ENCODE measurements at places on chromosomes 4 and X. TPM values are rescaled to one million over a fixed set of nuclear protein-coding genes. Genes with fewer than 3 reads are reported as not detected.

Gene FAM193A
- 7.2 TPM for total RNA-seq

Gene TGIF2LX
- total RNA-seq: not detected

Gene NPY1R
- total RNA-seq: not detected

Gene BEX5
- total RNA-seq: not detected

Gene PNMA6F
- not detected for total RNA-seq

Gene ERVMER34-1
- total RNA-seq: 0.24 TPM

Gene LRP2BP
- 0.17 TPM for total RNA-seq

Gene CTAG1B
- not detected for total RNA-seq

Gene CXCL8
- 7.8 TPM for total RNA-seq

DNA sequence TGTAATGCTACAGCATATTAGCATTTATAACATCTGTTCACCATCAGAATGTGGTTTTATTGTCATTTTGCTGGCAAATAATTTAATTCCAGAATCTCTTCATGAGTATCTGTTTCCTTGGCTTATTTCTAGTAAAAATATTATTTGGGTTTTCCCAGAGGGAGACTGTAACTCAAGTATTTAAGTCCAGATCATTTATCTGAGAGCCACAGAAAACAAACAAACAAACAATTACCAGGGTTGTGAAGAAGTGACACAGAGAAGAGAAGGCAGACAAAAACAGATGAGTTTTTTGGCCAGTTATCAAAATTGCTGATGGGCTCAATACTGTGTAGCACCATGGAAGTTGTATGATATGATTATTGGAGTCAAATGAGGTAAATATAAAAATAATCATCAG is 515.1 kb downstream of the TECRL start:
- no peaks in the 10 kb centered on the region for H3K4me1 ChIP-seq
- H3K36me3 ChIP-seq: no peaks in the 10 kb centered on the region
- no peaks in the 10 kb centered on the region for H3K27me3 ChIP-seq
- no peak overlapping the region for H3K4me3 ChIP-seq
- DNase-seq: no peak

DNA sequence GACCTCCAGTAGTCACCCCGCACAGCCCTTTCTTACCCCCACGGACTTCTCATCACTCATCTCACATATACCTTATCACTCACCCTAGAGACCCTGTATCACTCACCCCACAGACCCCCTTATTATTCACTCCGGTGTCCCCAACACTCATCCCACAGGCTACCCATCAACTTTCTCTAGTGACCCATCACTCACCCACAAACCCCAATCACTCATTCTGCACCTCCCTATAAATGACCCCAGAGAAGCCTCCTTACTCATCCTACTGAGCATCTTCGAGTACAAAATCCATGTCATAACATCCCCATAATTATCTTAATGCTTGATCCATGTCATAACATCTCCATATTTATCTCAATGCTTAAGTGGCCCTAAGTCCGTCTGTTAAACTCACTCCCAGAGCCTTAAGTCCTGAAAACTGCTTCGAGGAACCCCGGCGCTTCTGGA is 934 bp downstream of the ZNF41 start:
- no peak for DNase-seq
- peak overlapping the region; percentile 89 for H3K27ac ChIP-seq
- no peaks in the 10 kb centered on the region for H3K27me3 ChIP-seq
- no peaks in the 10 kb centered on the region for H3K36me3 ChIP-seq
- H3K4me3 ChIP-seq: peak overlapping the region; percentile 68

GRCh38 chrX:97294041-97294440 is 410.3 kb downstream of the RPA4 start:
- 0 out of 2 replicates have a peak, but pooled peaks cover 5% of the 10 kb centered on the region for H3K4me1 ChIP-seq
- H3K27ac ChIP-seq: no peak overlapping the region
- no peak for DNase-seq
- H3K27me3 ChIP-seq: no peaks in the 10 kb centered on the region
- no peaks in the 10 kb centered on the region for H3K36me3 ChIP-seq

DNA sequence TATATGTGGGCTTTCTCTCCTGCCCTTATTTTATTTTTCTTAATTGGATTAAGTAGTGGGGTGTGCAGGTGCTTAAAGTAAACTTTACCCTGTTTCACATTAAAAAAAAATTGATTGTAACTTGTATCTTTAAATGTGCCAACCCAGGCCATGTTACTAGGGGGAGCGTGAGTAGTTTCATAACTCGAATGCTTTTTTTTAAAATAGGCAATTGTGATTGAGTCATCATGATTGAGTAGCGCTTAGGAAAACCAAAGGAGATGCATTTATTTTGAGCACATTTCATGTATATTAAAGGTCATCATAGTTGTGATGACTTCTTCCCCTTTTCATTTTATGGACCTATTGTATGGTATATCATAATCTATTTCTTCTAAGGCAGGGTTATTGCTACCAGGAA is 32.2 kb downstream of the GPAT3 start:
- no peak overlapping the region for H3K4me3 ChIP-seq
- no peak overlapping the region for H3K27ac ChIP-seq
- H3K36me3 ChIP-seq: no peaks in the 10 kb centered on the region
- H3K27me3 ChIP-seq: no peaks in the 10 kb centered on the region
- H3K4me1 ChIP-seq: no peaks in the 10 kb centered on the region

- DNase-seq: no peak
- no peak overlapping the region for H3K4me3 ChIP-seq
- H3K27me3 ChIP-seq: no peaks in the 10 kb centered on the region
- H3K36me3 ChIP-seq: no peaks in the 10 kb centered on the region
- no peak overlapping the region for H3K27ac ChIP-seq
Observed at GRCh38 chr4:64157397-64157796, 251.9 kb downstream of the TECRL start.

GRCh38 chrX:2610246-2611170 is 80.6 kb upstream of the CD99 start:
- peak overlapping the region; percentile 99 for H3K4me3 ChIP-seq
- no peak overlapping the region for H3K27ac ChIP-seq
- DNase-seq: no peak
- H3K36me3 ChIP-seq: peaks cover 10% of the 10 kb centered on the region

GRCh38 chr4:75494563-75494962 is 19.6 kb downstream of the RCHY1 start:
- DNase-seq: no peak
- peaks cover 5% of the 10 kb centered on the region for H3K4me1 ChIP-seq
- no peak overlapping the region for H3K27ac ChIP-seq
- H3K36me3 ChIP-seq: peaks cover 7% of the 10 kb centered on the region

GRCh38 chr4:118997601-118998000 is 108.9 kb downstream of the SYNPO2 start:
- H3K4me1 ChIP-seq: no peaks in the 10 kb centered on the region
- no peak for DNase-seq
- no peak overlapping the region for H3K27ac ChIP-seq
- no peaks in the 10 kb centered on the region for H3K27me3 ChIP-seq

DNA sequence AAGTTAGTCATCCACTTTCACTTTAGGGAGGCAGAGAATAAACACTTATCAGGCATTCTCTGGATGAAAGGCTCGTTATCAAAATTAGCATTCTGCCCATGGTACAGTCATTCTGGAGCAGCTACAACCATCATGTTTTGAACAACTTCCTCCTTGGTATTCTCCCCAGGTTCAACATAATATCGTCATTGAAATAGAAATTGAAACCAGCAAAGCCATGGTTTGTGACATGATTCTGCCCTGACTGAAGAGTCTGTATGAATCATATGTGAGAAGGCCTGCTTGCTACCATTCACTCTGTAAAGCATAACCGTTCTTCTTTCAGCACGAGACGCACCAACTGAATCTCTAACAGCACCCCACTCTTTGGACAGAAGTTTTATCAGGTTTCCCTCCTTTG is 127.5 kb upstream of the RADX start:
- H3K27me3 ChIP-seq: no peaks in the 10 kb centered on the region
- H3K36me3 ChIP-seq: no peaks in the 10 kb centered on the region
- H3K4me3 ChIP-seq: no peak overlapping the region
- no peaks in the 10 kb centered on the region for H3K4me1 ChIP-seq
- H3K27ac ChIP-seq: no peak overlapping the region
- DNase-seq: no peak

- H3K27ac ChIP-seq: no peak overlapping the region
- H3K4me1 ChIP-seq: no peaks in the 10 kb centered on the region
- H3K4me3 ChIP-seq: no peak overlapping the region
- DNase-seq: no peak
- H3K27me3 ChIP-seq: no peaks in the 10 kb centered on the region
Observed at GRCh38 chr4:53618321-53618720, 27.0 kb upstream of the LNX1 start.

- no peak for DNase-seq
- peaks cover 10% of the 10 kb centered on the region for H3K4me1 ChIP-seq
- no peaks in the 10 kb centered on the region for H3K27me3 ChIP-seq
- no peak overlapping the region for H3K4me3 ChIP-seq
- H3K36me3 ChIP-seq: no peaks in the 10 kb centered on the region
Observed at GRCh38 chrX:21974011-21974385, 33.5 kb downstream of the SMS start.

GRCh38 chrX:143435916-143436315 is 81.4 kb downstream of the SPANXN3 start:
- no peak for DNase-seq
- no peak overlapping the region for H3K27ac ChIP-seq
- no peaks in the 10 kb centered on the region for H3K27me3 ChIP-seq
- H3K36me3 ChIP-seq: no peaks in the 10 kb centered on the region

DNA sequence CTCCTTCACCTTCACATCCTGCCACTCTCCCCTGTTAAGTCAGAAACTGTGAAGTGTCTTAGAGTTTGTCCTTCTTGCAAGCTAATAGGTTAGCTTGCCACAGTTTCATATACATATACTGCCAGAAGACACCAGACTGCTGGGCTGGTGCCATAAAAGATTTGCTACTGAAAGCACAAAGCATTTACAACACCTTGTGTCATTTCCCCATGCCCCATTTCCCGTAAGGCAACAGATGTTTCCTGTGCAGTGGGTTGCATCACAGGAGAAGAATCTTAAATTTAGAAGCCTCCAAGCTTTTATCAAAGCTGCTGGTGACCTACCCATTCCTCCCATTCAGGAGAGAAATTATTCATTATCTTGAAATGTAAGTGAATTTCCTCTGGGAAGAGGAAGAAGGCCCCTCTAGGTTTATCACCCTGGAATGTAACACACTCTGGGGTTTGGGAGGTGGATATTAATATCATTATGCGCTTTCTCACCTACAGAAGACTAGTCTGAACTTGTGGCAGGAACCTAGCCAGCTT is 34.5 kb upstream of the RAB33B start:
- no peaks in the 10 kb centered on the region for H3K36me3 ChIP-seq
- no peaks in the 10 kb centered on the region for H3K27me3 ChIP-seq
- H3K27ac ChIP-seq: no peak overlapping the region

DNA sequence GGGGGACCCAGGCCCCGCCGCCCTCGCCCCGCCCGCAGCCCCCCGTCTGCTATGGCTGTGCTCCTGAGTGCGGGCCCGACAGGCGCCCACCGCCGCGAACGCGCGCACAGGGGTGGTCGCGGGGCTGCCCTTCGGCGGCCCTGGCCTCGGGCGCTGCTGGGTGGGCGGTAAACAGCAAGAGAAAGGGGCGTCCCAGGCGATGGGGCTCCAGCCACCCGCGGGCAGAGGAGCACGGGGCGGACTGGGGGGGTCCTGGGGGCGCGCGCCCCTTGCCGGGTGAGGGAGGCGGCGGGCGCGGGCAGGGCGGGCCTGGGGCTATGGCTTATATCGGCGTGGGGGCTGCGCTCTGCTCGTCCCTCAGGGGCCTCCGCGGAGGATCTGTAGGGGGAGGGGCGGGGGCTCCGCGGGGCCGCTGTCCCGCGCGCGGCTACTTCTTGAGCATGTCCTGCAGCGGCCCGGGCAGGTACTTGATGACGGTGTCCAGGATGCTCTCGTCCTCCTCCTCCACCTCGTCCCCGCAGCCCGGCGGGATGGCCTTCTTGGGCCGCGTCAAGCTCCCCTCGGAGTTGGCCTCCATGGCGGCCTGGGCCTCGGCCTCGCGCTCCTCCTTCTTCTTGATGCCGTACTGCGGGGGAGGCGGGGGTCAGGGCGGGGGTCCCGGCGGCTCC is 39.7 kb downstream of the CPLX1 start:
- peaks cover 4% of the 10 kb centered on the region for H3K27me3 ChIP-seq
- H3K4me3 ChIP-seq: no peak overlapping the region
- H3K27ac ChIP-seq: no peak overlapping the region
- peaks cover 47% of the 10 kb centered on the region for H3K4me1 ChIP-seq
- DNase-seq: no peak
- no peaks in the 10 kb centered on the region for H3K36me3 ChIP-seq

Measured in HepG2 (cell line).